HCT116 (cell line): ENCODE measurements at places on chromosomes 1 and 21. TPM values are rescaled to one million over a fixed set of nuclear protein-coding genes. Genes with fewer than 3 reads are reported as not detected.

GRCh38 chr1:115492880-115493279 lies 148.9 kb upstream of the VANGL1 start:
- H3K27me3 ChIP-seq, result no peaks in the 10 kb centered on the region
- H3K36me3 ChIP-seq, result no peaks in the 10 kb centered on the region
- H3K4me1 ChIP-seq, result peaks cover 14% of the 10 kb centered on the region

- DNase-seq, result no peak
- H3K4me1 ChIP-seq, result no peaks in the 10 kb centered on the region
- H3K27ac ChIP-seq, result no peak overlapping the region
- H3K4me3 ChIP-seq, result no peak overlapping the region
Measured at GRCh38 chr1:78277253-78277652, 213.5 kb upstream of the PTGFR start.

GRCh38 chr1:74468982-74469603 lies 43.3 kb downstream of the LRRC53 start:
- H3K36me3 ChIP-seq, result no peaks in the 10 kb centered on the region
- H3K27ac ChIP-seq, result no peak overlapping the region
- no peak overlapping the region for H3K4me3 ChIP-seq
- DNase-seq, result peak; percentile 18

DNA sequence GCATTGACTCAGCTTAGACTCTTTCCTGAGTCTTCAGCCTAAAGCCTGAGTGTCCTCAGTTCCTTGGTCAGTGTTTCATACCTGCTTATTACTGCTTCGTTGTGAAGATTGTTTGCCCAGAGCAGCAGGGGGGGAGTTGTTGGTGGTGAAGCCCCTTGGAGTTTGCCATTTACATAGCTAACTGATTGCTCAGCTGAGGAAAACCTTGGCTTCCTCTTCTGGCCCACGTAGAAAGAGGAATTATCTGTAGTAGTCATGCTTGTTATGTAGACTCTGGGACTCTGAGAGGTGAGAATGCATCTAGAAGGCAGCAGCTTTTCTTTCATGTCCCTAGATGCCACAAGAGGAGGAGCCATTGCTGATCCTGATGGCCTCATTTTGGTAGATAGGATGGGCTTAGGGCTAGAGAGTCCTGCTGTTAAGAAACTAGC lies 125.9 kb downstream of the MAST2 start:
- no peaks in the 10 kb centered on the region for H3K36me3 ChIP-seq
- H3K4me3 ChIP-seq, result 0 out of 2 replicates have a peak overlapping the region, but pooled peaks have one; percentile 1
- no peaks in the 10 kb centered on the region for H3K27me3 ChIP-seq
- peak overlapping the region; percentile 73 for H3K27ac ChIP-seq
- peaks cover 71% of the 10 kb centered on the region for H3K4me1 ChIP-seq
- peak; percentile 92 for DNase-seq

DNA sequence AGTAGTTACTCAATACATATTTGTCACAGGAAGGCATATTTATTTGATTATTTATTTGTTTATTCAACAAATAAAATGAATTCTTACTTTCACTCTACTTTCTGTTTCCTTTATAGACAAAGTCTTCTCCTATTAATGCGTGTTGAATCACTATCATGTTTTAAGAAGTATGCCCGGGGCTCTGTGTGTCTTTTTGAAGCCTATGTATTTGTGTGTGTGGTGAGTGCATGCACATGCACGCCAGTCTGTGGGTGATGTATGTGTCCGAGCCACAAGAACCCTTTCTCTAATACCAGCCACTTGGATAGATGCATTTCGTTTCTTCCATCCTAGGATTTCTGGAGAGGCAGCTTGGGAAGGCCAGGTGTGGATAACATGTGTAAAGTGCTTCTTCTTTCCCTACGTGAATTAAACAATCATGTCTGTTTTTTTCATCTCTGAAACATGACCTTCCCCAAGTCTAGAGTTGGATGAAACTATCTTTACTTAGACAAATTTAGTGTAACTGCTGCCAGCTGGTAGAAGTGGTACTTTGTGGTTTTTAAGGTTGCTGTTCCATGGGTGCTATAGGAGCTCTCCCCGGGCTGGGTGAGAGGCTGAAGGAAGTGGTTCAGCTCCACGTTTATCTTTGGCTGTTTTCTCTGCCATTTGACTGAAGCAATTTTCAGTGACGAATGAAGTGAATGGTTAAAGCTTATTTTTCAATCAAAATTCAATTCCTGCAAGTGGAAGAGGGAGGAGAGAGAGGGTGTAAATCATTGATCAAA lies 46.8 kb upstream of the PPM1J start:
- DNase-seq, result no peak
- H3K4me1 ChIP-seq, result peaks cover 7% of the 10 kb centered on the region; the same call in 1 of the 2 replicates
- no peaks in the 10 kb centered on the region for H3K36me3 ChIP-seq
- H3K27ac ChIP-seq, result no peak overlapping the region

GRCh38 chr1:116147972-116148371 lies 36.8 kb downstream of the MAB21L3 start:
- H3K27ac ChIP-seq, result no peak overlapping the region
- no peaks in the 10 kb centered on the region for H3K27me3 ChIP-seq
- H3K4me1 ChIP-seq, result peaks cover 12% of the 10 kb centered on the region
- H3K4me3 ChIP-seq, result no peak overlapping the region
- no peak for DNase-seq

DNA sequence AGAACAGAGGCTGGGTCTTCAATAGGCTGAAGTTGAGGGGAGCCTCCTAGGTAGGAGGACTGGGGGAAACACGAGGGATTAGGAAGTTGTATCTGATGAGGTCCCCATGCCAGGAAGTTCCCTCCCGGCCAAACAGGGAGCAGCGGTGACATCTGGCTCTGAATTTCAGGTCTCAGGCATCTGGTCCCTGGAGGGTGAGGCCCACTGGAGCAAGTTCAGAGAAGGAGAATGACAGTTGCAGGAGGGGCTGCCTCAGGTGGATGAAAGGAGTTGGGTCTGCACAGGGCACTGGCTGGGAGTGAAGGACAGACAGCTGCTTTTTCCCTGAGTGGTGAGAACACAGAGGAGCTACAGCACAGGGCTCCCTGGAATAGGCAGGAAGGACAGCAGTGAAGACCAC lies 9.1 kb downstream of the TMEM9 start:
- peaks cover 40% of the 10 kb centered on the region for H3K36me3 ChIP-seq
- H3K27ac ChIP-seq, result no peak overlapping the region
- DNase-seq, result no peak
- no peaks in the 10 kb centered on the region for H3K27me3 ChIP-seq
- H3K4me1 ChIP-seq, result no peaks in the 10 kb centered on the region

DNA sequence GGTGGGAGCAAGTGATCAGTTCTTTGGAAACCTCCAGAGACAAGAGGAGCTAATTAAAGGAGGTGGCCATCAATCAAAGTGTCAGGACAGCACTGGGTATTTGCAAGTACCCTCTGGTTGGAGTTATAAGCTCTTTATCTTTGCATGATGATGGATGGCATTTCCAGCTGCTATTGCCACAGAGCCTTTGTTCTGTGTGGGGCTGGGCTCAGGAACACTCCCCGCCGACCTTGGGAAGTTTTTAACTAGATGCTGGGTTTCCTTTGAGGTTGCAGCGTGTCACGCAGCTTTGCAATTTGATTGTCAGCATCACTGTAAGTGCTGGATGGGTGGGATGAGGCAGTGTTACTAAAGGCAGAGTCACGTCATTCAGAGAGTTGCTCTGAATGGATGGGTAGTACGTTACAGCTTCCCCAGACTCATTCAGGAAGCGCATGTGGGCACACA lies 68.9 kb downstream of the CNIH3 start:
- H3K4me3 ChIP-seq, result no peak overlapping the region
- no peaks in the 10 kb centered on the region for H3K36me3 ChIP-seq
- no peak for DNase-seq
- 0 out of 2 replicates have a peak, but pooled peaks cover 2% of the 10 kb centered on the region for H3K27me3 ChIP-seq

DNA sequence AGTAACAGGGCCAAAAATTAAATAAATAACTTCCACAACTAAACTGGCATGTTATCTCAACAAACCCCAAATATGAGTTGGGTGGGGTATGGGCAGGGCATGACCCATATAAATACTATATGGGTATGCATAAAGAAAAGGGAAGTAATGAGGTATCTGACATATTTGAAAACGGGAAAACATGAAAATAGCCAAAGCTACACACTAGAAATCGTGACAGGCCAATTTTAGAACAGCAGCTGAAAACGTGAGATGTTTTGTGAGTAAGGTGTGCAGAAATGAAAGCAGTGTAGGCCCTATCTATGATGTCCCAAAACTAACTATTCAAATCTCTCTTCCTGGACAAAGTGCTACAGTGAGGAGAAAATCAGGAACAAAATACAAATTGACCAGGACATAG lies 537.9 kb upstream of the NR5A2 start:
- no peak overlapping the region for H3K27ac ChIP-seq
- no peaks in the 10 kb centered on the region for H3K27me3 ChIP-seq

DNA sequence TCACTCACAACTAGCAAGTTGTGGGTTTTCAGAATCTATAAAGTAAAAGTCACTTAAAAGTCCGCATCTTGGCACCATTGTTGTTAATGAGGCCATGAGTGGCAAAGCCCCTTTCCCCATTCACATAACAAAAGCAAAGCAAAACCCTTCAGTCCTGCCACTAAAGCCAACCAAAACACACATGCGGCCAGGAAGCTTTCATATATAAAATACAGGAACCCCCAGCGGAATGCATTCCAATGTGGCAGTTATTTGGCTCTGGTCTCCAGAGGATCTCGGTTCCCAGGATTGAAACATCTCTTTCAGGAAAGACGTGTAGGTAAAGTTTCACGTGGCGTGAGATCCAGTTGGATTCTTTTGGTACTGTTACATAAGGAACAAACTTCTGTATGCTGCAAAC lies 2.5 kb upstream of the LBR start:
- no peaks in the 10 kb centered on the region for H3K27me3 ChIP-seq
- H3K4me3 ChIP-seq, result no peak overlapping the region
- DNase-seq, result no peak
- no peaks in the 10 kb centered on the region for H3K36me3 ChIP-seq

DNA sequence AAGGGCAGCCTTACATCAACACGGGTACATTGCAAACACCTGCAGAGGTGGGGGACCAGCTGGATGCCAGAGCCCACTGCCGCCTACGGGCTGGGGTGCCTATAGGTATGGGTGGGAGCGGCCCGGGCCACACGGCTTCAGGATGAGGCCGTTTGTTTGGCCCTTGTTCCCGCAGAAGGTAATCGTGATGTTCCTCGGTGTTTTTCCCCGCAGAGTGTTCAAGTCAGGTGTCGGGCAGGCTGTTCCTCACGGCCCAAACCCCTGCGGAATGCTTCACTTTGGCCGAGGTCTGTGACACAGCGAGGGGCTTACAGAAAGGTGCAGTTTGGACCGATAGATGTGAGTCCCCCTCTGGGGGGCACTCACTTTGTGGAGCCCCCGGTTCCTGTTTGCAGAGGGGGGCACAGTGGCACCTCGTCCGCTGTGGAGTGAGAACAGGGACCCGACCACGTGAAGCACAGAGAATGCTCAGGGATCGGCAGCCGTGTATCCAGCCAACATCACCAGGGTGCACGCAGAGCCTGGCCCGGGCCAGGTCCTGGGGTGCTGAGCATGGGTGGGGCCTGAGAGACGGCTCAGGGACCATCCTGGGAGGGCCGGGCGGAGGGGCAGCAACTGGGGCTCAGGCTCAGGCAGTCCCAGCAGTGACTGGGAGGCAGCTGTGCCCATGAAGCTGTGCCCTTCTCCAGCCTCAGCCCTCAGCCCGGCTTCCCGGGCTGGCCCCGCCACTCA lies 453 bp upstream of the TTLL10 start:
- peaks cover 2% of the 10 kb centered on the region; the same call in 1 of the 2 replicates for H3K4me1 ChIP-seq
- H3K27me3 ChIP-seq, result no peaks in the 10 kb centered on the region
- peaks cover 2% of the 10 kb centered on the region for H3K36me3 ChIP-seq
- H3K4me3 ChIP-seq, result no peak overlapping the region
- no peak for DNase-seq

GRCh38 chr1:222680080-222680479 lies 32.2 kb downstream of the AIDA start:
- no peaks in the 10 kb centered on the region for H3K27me3 ChIP-seq
- DNase-seq, result no peak
- no peak overlapping the region for H3K27ac ChIP-seq
- no peaks in the 10 kb centered on the region for H3K4me1 ChIP-seq

DNA sequence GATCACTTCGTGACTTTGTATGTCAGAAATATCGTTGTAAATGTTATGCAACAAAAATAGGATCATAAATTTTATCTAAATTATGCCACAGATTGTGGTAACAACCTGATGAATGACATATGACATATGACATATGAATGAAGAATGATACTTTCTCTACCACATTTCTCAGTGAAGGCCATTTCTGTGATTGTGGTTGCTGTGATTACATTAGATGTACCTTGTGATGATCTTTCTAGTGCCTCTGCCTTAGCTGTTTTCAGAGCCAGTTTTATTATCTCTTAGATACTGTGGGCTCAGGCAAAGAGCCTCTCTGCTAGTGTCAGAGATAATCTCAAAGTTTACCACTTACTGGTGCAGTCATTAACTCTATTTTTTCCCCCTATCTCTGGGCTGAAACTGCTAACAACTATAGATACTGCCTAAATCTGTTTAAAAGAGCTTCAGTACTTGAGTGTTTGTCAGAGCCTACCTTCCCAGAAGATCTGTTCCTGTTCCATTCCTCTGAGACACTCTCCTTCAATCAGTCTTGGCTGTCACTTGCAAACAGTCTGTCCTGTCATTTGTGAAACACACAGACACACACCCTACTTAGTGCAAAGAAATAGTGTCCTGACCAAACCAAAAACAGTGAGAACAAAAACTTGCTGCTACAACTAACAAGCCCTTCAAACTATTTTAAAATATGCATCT lies 55.5 kb downstream of the HMCN1 start:
- no peaks in the 10 kb centered on the region for H3K27me3 ChIP-seq
- H3K36me3 ChIP-seq, result no peaks in the 10 kb centered on the region
- H3K4me3 ChIP-seq, result no peak overlapping the region
- H3K27ac ChIP-seq, result no peak overlapping the region

DNA sequence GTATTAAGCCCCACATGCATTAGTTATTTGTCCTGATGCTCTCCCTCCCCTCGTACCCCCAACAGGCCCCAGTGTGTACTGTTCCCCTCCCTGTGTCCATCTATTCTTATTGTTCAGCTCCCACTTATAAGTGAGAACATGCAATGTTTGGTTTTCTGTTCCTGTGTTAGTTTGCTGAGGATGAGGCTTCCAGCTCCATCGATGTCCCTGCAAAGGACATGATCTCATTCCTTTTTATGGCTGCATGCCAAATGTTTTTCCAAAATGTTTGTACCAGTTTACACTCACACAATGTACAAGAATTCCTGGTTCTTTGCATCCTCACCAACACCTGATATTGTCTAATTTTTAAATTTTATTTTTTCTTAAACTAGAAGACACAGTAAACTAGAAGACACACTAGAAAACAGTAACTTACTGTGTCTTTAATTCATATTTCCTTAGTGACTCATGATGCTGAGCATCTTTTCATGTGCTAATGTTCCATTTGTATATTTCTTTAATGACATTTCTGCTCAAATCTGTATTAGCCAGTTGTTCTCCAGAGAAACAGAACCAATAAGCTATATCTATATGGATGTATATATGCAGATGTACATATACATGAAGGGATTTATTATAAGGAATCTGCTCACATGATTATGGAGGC lies 19.4 kb upstream of the USP1 start:
- no peaks in the 10 kb centered on the region for H3K27me3 ChIP-seq
- H3K36me3 ChIP-seq, result no peaks in the 10 kb centered on the region
- no peaks in the 10 kb centered on the region for H3K4me1 ChIP-seq
- DNase-seq, result no peak

Gene SPATA45
- total RNA-seq, result not detected

Gene PGBD5
- total RNA-seq, result 0.27 TPM

Gene TPTE
- not detected for total RNA-seq

Gene WNT3A
- total RNA-seq, result 3.7 TPM

Gene ADGRL4
- total RNA-seq, result 0.10 TPM

Gene CCDC27
- total RNA-seq, result not detected

Gene IL19
- not detected for total RNA-seq

Gene FALEC
- total RNA-seq, result 0.59 TPM
